Hematopoietic multipotent progenitor cell treated with erythropoietin and hydrocortisone succinate and interleukin-3 and kit ligand, for 6 days (in vitro differentiated cells): ENCODE measurements at places on chromosomes 2 and 18.

- DNase-seq = no peak
Measured at GRCh38 chr2:177584030-177584692, 191.6 kb downstream of the AGPS start.

- no peak for DNase-seq
Measured at GRCh38 chr2:62227386-62228075, 31.6 kb downstream of the B3GNT2 start.

DNA sequence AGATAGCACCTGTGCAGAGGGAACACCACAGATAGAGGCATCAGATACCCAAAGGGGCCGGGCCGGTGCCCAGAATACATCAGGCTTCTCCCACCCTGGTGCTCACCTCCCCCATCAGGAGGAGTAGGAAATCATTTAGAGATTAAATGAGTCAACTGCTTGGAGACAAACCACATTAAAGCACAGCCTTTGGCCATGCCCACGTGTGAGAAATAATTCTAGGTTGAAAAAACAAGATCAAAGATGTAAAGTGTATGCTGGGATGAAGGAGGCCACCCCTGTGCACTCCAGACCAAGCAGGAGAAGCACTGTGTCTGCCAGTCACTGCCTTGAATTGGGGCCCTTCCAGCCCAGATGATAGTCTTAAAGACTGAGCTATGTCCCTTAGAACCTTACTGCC lies 152.8 kb upstream of the ACAA2 start:
- DNase-seq = no peak

- no peak for DNase-seq
Measured at GRCh38 chr18:50707855-50708469, 111.9 kb downstream of the MRO start.

- DNase-seq = no peak
Measured at GRCh38 chr2:62991605-62992004, 59.0 kb upstream of the OTX1 start.

DNA sequence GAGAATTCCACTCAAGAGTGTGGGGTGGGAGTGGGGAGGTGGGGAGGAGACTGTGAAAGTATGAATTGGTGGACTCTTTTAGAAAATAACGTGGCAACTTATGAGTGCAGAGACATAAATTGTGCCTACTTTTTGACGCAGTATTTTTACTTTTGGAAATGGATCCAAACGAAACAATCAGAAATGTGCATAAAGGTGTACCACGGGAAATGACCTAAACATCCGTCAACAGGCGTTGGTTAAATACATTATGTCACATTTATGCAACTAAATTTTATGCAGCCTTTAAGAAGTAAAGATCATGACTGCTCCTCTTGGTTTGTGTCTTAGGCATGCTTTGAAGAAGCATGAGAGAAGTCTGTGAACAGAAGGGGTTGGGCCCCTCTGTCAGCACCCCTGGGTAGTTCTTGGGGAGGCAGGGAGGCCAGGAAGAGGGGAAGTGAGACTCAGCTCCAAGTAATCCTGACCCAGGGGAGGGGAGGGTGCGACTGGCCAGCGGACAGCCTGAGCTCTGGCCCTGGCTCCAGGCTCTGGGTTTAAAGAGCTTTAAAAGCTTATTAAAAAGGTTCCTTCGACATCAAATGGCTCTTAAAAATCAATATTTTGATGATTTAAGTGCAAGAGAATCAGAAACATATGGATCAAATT lies 126.4 kb upstream of the HAAO start:
- DNase-seq = no peak

DNA sequence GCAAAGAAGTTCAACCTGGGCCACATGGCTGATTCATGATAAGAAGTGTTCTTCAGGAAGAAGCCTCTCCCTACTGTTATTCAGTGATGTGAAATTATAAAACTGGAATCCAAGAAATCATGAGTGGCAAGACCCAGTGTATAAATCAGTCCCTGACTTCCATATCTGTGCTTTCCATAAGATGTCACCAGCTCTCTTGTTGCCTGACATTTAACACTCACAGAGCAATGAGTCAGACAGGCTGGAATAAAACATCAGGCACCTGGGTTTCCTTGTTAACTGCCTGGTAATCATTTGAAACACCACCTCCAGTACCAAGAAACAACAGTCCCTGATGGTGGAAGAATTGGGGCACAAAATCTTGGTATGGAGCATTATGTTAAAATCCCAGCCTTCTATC lies 76.1 kb downstream of the SCG2 start:
- DNase-seq = no peak

DNA sequence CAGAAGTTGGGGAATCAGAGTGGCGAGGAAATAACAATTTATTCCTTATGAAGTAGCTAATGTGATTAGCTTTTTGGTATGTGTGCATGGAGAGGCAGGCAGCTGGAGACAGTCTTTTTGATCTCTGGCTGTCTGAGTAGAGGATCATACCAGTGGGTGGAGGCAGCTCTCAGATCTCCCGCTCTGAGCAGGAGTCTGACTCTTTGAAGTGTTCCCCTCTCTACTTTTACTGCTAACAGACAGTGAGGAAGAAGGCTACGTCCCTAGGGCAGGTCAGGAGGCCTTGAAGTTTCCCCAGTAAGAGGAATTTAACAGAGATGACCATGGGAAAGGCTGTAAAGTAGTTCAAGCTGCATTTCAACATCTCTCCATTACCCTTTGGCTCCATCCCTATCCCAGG lies 111.9 kb upstream of the REG3A start:
- DNase-seq = no peak

GRCh38 chr18:65049586-65049985 lies 701.2 kb upstream of the CDH7 start:
- DNase-seq = no peak

DNA sequence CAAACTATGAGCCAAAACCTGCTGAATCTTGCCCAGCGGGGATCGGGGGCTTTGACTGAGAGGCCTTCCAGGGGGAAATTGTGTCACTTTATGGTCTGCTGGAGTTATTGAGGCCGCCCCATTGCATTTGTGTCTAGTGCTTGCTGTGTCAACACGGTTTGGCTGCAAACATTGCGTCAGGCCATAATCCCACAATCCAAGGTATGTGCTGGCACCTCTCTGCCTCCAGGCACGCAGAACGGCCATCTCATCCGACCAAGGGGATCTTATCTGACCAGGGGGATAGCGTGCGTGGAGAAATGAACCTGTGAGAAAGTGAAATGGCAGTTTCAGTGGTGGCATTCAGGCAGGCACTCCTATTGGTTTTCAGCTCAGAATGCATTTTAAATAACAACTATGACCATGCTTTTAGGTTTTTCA lies 18.1 kb upstream of the LYPD6B start:
- no peak for DNase-seq

GRCh38 chr18:11149441-11150270 lies at the start of gene PIEZO2:
PIEZO2 (minus strand) TSS chr18:11149569; CDS start chr18:11148588, 981 bp downstream.
- peak; percentile 72 for DNase-seq

GRCh38 chr2:191512216-191512835 lies 165.6 kb upstream of the NABP1 start:
- no peak for DNase-seq

GRCh38 chr2:20126040-20126439 lies 74.6 kb upstream of the LAPTM4A start:
- no peak for DNase-seq

- DNase-seq = peak; percentile 60
Measured at GRCh38 chr2:18117592-18117991, 239.1 kb downstream of the KCNS3 start.
